ENCODE measurements at places on chromosomes 1 and 21. TPM values are rescaled to one million over a fixed set of nuclear protein-coding genes. Genes with fewer than 3 reads are reported as not detected.

GRCh38 chr1:182331387-182331786 is 60.2 kb downstream of the GLUL start:
- DNase-seq: no peak

DNA sequence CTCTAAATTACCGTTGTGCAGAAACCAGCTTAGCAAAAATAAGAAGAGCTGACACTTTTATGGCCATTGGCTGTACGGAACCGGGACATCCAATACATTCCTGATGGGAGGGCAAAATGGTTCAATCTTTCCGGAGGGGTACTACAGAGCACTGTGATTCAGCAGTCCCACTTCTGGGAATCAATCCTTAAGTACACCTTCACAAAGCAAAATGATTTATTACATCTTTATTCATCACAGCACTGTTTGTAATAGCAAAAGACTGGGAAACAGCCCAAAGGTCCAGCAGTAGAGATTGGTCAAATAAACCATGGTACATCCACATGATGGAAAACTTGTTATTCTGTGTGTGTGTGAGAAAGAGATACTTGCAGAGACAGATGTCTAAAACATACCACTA is 9.7 kb downstream of the GNG12 start:
- no peak for DNase-seq

DNA sequence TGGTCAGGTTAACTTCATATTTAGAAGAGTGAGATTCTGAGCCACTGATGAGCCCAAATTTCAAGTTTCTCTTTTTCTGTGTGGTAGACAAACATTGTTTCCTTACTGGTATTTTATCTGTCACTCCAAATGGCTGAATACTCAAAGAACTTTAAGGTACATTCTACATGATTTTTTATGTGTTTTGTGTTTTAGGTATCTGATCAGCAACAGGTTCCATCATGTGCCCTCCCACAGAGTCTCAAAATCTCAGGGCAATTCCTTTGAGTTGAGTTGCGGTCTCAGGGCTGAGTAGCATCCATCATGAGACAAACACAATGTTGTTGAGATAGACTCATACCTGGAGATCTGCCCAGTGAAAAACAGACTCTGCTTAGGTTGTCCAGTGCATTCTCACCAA is 14.7 kb upstream of the CEP350 start:
- DNase-seq: no peak

- no peak for DNase-seq
Observed at GRCh38 chr1:31261916-31262315, 22.2 kb upstream of the NKAIN1 start.

DNA sequence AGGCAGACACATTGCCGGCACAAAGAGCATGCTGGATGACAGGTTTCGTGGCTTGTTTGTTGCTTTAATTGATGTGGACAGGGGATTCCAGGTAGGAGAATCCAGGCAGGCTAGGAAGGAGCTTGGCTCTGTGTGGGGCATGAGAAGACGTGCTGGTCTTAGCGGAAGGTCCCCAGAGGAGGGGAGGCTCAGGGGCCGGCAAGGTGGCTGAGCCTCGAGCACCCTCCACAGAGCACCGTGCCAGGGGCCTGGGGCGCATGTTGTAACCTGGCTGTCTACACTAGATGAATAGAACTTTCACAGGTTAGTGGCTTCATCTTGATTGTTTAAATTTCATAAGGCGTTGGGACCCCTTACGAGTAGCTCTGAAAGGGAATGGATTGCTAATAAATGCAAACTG is 223.1 kb downstream of the CAMTA1 start:
- no peak for DNase-seq

GRCh38 chr1:58345215-58346035 is 201.1 kb downstream of the OMA1 start:
- no peak for DNase-seq

Gene HTR6
- not detected for total RNA-seq

Gene ADAMTS1
- 96.6 TPM for total RNA-seq

Gene AGMAT
- total RNA-seq: 0.48 TPM

Gene TAS1R3
- 0.48 TPM for total RNA-seq

Gene C1orf74
- 3.2 TPM for total RNA-seq

Gene SLFNL1
- total RNA-seq: 0.69 TPM

All from urinary bladder (tissue), 4 donors.